ENCODE measurements at places on chromosomes 5 and 9.

GRCh38 chr5:76125888-76126287 is 42.7 kb downstream of the SV2C start:
- no peak for DNase-seq

DNA sequence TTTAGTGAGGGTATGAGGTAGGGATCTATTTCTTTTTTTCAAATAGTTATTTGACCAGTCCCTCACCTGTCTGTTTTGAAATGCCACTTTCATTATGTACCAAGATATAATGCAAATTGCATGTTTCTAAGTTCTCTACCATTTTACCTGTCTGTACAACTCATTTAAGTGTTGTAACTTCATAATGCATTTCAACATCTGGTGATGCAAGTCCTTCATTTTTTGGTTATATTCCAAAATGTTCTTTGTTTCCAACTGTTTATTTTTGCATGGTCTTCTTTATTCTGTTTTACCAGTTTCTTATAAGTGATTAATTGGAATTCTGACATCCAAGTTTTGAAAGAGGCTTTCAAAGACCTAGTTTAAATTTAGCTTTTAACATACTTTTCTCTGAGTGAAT is 26.8 kb downstream of the TDRD7 start:
- no peak for DNase-seq

GRCh38 chr9:133958756-133959155 is 33.4 kb downstream of the VAV2 start:
- no peak for DNase-seq

GRCh38 chr5:32712481-32713360 is 1.6 kb downstream of the NPR3 start:
- no peak for DNase-seq

GRCh38 chr5:61811052-61811451 is 479.0 kb downstream of the ZSWIM6 start:
- no peak for DNase-seq

DNA sequence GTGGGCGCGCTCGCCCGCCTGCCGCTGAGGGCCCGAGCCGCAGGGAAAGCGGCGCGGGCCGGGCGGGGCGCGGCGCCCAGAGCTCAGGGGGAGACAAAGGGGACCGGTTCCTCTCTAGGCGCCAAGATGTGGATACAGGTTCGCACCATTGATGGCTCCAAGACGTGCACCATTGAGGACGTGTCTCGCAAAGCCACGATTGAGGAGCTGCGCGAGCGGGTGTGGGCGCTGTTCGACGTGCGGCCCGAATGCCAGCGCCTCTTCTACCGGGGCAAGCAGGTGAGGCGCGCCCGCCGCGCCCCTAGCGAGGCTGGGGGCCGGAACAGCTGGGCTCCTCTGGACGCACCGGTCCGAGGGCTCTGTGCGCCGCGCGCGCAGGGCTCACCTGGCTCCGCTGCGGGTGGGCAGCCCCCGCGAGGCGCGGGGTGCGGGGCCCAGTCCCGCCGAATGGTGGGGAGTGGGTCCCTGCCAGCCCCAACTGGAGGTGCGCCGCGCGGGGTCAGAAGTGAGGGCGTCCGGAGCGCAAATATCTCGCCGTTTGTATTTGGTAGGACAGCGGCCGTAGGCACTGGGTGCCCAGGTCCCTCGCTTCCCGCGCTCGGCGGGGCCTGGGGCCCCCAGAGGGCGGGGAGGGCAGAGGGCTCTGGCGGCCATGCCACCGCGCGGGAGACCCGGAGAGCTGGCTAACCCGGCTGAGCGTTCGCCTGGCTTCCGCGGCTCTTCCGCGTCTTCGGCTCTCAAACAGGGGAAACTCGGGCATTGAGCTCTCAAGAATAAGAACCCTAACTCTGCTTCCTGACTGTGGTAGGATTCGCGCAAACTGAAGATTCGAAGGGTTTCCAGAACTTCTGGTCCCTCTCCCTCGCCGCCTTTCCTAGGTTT is 607 bp downstream of the UHRF2 start:
- DNase-seq, result no peak

GRCh38 chr5:6937677-6938076 is 224.4 kb downstream of the TENT4A start:
- no peak for DNase-seq

GRCh38 chr5:7094626-7095025 is 301.3 kb upstream of the ADCY2 start:
- no peak for DNase-seq

DNA sequence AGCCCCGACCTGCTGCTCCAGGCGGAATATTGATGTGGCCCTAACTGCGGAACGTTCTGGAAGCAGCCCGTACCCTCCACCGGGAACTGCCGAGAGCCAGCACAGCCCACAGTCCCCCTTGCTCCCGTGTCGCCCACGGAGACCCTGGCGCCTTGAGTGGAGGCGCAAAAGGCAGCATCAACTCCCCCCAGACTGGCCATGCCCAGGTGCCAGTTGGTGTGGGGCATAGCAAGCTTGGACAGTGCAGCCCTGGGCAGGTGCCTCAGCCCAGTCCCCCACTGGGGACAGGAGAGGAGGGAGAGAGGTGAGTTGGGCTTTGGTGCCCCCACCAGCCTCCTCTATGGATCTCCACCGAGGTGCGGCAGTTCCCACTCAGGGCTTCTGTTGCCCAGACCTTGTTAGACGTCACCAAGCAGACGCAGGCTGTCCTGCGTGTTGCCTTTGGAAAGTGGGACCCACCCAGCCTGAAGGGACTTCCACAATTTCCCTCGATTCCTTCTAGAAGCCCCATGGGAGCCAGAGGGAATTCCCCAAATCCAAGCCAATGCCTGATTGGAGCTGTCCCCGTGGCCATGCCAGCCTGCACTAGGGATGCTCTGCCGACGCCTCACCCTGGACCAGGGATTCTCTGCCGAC is 19.8 kb upstream of the NRARP start:
- no peak for DNase-seq

GRCh38 chr5:108579236-108579635 is 168.5 kb upstream of the FER start:
- no peak for DNase-seq

DNA sequence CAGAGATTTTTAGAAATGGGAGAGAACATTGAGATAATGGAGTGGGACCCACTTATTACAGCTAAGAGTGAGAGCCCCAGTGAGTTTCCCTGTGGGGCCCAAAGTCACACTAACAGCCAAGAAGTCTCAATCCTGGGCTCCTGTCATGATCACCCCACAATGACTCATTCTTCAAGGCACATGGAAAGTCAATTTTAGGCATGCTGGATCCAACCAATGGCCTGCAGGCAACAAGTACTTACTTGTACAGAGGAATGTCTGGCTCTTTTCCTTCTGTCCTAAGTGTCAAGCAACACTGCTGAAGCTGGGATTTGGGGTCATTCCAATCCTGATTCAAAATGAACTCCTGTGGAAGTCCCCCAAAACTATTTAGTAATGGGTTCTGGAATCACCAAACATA is 123.1 kb downstream of the DROSHA start:
- no peak for DNase-seq

DNA sequence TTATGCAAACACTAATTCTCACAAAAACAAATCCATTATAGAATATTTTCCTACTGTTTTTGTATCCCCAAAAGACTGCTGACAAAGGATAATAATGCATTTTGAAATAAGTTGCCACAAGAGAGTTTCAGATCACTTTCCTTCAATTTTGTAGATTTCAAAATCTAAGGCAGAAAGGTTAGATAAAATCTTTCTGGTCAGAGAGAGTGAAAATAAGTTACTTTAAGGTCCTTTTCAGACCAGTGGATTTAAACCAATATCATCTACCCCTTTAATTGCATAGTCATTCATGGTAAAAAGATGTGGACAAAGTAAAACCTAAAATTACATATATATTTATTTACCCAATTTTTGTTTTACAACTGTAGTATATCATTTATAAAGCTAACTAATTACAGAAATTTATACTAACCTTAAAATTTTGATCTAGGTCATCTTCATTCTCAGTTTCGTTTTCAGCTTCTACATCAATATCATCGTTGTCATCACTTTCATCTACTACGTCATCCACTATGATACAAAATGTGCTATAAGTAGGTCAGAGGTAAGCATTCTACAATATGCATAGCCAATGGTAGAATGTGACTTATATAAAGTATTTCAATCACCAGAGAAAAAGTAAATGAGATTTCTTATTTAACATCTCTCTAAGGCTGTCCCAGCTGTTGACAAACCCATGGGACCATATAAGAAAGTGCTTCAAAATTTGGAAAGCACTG is 95.7 kb downstream of the AGTPBP1 start:
- no peak for DNase-seq

DNA sequence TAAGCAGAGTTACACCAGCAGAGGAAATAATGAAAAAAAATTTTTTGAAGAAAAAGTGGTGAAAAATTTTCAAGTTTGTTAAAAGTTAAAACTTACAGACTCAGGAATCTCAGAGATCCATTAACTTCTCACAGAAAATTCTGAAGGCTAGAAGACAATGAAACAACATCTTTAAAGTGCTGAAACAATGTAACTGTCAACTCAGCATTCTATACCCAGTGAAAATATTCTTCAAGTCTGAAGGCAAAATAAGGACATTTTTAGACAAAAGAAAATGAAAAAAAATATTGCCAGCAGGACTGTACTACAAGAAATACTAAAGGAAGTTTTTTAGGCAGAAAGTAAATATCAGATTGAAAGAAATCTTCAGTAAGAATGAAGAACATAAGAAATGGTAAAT is 36.7 kb upstream of the RGMB start:
- DNase-seq, result no peak

GRCh38 chr5:141779503-141779973 is 97.5 kb upstream of the ARAP3 start:
- DNase-seq, result peak; percentile 64

DNA sequence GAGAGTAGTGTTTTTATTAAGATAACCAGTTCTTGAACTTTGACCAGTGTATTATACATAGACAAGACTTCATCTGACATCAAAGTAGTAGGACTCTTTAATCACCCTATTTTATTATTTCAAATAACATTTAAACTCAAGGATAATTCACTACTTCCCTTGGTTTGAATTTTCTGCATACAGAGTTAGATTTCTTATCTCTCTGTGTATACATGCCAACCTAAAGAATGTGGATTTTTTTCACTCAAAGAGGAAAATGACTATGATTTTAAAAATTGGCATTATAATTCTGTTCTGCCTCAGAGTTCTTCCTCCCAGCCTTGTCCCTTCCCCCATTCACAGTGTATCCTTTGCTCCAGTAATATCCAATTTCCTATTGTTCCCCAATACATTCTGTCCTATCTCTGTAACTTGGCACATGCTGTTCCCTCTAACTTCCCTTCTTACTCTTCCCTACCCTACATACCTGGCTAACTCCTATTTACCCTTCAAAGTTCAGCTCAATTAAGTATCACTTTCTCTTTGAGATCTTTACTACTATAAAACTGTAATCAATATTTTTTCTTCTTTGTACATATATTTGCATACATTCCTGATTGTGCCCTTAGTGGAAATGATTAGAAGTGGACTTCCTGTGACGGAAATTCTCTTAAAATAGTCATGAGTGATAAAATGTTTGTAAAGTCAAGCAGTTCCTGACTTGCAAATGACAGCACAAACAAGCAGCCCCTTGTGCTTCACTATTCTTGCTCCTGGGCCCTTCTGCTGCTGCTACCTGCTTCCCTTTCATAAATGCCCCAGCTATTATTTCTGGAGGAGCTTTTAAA is 38.1 kb upstream of the DENND4C start:
- no peak for DNase-seq

DNA sequence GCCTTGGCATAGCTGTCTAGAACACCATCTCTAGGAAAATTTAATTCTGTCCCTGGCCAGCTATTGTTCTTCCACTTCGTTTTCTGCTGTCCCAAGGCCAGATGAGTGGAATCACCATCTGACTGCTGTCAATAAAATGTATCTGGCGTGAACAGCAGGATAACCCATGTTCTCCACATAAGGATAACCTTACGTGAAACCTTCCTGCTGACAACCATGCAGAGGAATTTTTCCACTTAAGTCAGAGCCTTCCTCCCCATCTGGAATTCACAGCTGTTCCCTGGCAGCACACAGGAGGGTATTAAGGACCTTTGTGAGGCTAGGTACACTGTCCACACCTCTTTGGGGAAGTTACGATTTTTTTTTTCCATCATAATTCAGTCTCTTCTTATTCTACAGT is 28.6 kb downstream of the RNF44 start:
- no peak for DNase-seq

GRCh38 chr5:181186022-181186421 is 19.0 kb downstream of the TRIM7 start:
- no peak for DNase-seq

DNA sequence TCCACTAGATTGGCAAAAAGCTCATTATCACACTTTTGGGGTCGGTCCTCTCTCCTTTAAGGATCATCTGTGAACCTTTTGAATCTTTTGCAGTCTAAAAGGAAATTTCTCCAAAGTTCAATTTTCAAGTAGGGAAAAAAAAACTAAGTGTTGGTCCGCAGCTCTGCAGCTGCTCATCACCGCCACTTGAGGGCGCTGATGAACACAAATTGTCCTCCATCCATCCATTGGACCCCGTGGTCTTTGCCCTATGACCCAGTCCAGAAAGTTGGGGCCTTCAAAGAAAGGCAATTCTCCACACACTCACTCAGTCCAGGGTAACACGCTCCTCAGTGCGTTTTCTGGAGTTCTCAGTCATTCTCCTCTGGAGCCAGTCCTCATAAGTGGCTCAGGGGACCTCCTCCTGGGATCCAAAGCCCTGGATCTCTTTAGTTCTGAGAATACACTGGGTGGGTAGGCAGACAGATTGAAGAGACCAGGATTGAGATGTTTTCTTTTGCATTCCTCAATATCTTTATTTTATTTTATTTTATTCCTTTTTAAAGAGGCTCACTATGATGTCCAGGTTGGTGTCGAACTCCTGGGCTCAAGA is 63.6 kb upstream of the SLC28A3 start:
- no peak for DNase-seq

- DNase-seq, result peak; percentile 26
These were observed 25.0 kb downstream of the LMNB1 start for GRCh38 chr5:126801992-126802294.

DNA sequence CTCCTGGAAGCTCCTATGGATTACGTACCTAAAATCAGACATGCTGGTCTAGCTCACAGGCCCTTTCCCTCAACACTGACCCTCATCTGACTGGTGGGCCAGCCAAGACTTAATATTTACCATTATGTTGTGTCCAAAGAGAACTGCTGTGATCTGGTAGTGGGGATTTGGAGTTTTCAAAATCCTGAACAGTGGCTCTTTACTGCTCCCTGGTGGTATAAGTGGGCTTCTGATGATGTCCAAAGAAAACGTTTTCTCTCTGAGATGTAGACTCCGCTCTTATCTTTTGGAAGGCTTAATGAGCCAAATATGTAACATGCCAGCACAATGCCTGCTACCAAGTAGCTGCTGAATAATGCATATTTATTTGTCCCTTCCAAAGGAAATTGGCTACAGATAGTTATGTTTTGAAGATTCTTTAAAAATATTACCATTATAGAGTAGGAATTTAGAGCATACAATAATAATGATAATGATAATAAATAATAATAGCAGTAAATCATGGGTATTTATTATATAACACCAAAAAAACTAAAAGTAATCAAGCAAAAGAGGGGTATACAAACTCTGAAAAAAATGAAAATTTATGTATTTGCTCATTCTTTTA is 406.6 kb upstream of the TNC start:
- DNase-seq, result peak; percentile 76

GRCh38 chr9:13113751-13114150 is 165.7 kb downstream of the MPDZ start:
- DNase-seq, result no peak
